ENCODE measurements at places on chromosomes 1 and 21.
A peak's percentile ranks its signal among the peaks of the same experiment; 100 is the strongest.

- DNase-seq: no peak
Measured at GRCh38 chr21:20856926-20857325, 141.3 kb upstream of the NCAM2 start.

DNA sequence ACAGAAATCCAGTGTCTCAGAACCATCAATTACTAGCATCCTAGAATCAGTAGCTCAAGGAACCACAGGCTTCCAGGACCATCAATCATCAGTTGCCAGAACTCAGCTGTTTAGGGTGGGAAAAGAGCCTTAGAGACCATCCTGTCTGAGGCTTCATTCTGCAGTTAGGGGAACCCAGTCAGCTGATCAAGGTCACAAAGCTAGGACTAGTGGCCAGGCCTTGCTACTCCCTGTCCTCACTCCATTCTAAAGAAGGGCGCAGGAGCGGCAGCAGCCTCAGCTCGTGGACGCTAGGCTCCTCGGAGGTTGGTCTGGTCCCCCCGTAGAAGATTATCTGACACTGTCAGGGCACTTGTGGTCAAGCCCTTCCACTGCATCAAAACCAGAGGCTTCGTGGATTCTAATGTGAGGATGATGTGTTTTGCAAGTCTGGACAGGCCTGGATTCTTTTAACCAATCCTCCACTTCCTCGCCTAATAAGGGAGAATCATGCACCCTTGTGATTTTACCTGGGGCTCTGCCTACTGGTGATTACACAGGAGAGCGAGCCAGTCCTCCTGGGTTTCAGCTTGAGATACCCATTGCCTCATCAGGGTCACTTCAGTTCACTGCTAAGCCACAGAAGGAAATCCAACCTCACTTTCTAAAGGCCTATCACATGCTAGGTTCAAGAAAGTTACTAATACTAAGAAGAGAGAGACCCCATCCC lies 41.7 kb upstream of the IFFO2 start:
- DNase-seq: no peak

DNA sequence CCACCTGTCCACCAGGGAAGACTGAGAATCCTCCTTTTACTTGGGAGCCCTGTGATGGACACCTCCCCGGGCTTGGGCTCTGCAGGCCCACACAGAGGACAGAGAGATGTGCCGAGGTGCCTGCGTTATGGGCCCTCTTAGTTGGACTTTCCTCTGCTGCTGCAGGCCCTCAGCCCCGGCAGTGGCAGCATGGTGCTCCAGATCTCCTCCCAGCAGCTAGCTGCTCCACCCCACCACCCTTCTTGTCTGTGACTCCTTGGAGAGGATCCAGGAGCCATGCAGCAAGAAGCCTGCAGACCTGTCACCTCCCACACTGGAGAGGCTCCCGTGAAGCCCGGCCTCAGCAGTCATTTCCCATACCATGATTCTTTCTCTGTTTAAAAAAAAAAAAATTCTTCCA lies 27.4 kb downstream of the PHGDH start:
- no peak for DNase-seq

GRCh38 chr1:234396871-234397270 lies 23.6 kb downstream of the COA6 start:
- no peak for DNase-seq

- DNase-seq: no peak
Measured at GRCh38 chr1:4424766-4425165, 229.6 kb upstream of the AJAP1 start.

GRCh38 chr1:64748222-64748621 lies 3.3 kb downstream of the RAVER2 start:
- DNase-seq: no peak

- DNase-seq: no peak
Measured at GRCh38 chr1:71307451-71307850, 226.6 kb upstream of the ZRANB2 start.

- no peak for DNase-seq
Measured at GRCh38 chr1:222653178-222653827, 35.4 kb downstream of the MIA3 start.

DNA sequence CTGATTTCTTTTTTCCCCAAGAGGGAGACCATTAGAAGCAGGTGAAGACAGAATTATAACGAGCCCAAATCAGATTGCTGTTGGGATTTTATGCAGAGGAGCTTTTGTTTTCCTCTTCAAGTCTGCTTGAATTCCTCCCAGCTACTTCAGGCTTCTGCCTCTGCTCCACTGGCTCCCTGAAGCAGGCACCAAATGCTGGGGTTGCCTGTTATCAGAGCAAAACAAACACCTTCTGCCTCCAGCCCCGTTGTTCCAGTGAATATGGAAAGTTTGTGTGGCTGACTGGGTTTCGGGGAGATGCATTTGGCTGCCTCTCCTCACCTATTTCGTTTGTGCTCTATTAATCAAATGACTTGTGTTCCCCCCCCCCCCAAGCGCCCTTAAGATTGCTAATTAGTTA lies 209.2 kb downstream of the URB2 start:
- DNase-seq: no peak

GRCh38 chr1:11301601-11302000 lies 28.6 kb downstream of the UBIAD1 start:
- no peak for DNase-seq

DNA sequence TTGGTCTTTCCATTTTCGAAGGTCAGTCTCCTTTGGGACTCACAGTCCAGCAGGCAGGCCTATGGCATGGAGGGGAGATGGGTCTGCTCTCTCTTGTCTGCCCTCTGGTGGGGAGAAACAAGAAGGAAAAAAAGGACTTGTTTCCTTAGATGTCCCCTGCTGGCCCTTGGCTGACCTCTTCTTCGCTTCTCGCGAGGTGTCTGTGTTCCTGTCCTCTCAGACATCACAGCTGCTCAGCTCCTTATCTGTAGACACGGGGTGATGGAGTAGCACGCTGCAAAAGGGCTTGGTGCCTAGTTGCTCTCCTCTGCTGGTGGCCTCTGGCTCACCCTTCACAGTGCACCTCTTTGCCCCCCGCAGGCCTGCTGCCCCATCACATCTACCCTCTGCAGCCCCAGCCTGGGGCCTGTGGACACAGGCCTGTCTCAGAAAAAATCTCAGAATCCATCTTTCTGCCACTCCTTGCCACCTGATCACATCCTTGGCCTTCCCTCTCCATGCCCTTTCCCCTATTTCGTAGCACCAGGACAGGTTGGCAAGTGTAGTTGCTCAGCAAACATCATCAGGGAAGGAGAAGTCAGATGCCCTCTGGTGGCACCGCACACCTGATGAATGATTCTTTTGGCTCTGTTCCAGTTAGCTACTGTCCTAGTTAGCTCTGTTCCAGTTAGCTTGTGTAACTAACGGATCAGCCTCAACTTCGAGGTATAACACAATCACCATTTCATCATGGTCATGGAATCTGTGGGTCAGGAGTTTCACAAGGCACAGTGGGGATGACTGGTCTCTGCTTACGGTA lies 18.7 kb upstream of the AK2 start:
- DNase-seq: peak; percentile 48

DNA sequence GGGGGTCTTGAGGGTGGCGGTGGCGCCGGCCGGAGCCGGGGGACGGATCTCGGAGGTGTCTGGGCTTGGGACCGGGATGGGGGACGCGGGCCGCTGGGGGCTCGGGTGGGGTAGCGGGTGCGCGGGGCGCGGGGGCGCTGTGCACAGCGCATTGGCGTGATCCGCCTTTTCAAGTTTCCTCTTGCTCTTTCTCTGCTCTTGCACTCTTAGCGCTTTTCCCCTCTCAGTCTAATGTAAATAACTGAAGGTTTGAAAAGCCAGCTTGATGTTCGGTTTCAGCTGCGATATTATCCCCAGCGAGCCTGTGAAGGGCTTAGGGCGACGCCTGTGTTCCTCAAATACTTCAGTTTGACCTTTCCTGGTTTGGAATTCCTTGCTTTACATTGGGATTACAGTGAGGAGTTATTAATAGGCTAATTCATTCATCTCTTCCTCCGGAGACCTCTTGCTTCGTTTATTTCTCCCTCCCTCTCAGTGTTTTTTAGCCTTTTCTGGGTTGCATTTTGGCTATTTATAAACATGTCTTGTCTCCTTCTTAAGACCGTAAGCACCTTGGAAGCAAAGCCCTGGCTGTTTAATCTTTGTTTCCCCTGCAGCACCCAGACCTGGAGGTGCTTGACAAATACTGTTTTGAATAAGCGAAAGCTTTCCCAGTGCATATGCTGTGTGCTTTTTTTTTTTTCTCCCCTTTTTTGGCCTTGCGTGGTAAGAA lies 693 bp downstream of the RAB4A start:
- no peak for DNase-seq

DNA sequence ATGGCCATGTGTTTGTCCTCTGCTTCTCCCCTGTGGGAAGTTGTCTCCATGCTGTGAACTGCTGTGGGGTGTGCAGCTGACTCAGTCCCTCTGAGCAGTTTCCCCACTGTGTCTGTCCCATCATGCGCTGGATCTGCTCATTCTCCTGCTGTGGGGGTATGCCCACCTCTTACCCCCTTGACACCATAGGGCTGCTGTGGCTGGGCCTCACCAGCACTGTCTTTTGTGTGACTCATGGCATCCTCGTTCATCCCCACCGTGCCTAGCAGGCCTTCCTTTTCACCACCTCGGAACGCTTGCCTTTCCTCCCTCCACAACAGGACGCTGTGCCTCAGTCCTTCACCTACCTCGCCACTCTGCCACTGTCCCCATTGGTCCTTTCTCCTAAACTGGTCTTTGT lies 27.3 kb downstream of the VANGL2 start:
- DNase-seq: no peak

DNA sequence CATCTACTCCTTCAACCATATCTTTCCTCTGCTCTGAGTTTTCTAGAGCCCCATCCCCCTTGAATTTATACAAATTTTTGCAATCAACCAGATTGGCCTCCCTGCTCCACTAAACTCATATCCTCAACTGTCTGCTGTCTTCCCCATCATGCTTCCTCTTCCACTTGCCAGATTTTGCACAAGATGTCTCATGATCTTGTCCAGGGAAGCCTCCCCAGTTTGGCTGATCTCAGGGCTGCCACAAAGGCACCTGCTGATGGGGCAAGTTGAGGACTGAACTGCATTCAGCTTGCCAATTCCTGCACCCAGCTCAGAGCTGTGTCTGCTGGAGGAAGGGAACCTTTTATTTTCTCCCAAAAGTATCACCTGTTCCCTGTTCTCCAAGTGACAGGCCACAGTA lies 3.9 kb upstream of the KCNJ9 start:
- no peak for DNase-seq

GRCh38 chr1:225998560-225999226 lies 450 bp downstream of the SDE2 start:
- no peak for DNase-seq

DNA sequence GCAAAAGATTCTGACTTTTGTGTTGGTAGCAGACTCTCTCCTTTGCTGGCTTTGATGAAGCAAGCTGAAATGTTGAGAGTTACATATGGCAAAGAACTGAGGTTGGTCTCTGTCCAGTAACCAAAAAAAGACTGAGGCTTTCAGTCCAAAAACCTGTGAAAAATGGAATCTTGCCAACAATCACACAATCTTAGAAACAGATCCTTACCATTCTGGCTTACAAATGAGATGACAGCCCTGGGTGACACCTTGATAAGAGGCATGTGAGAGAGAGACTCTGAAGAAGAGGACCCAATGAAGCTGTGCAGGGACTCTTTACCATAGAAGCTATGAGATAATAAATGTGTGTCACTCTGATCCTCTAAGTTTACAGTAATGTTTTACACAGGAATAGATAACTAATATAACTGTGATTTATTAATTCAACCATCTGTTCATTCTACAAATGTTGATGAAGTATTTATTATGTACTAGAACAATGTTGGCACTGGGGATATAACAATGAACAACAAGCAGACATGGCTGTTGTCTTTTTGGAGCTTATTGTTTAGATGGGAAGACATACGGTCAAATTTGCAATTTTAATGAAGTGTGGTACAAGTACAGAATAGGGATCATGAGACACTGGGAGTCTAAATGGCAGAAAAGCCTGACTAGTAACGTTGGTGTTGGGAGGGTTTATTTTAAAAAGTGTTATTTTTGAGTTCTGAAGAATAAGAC lies 251.0 kb downstream of the OLFM3 start:
- no peak for DNase-seq

GRCh38 chr1:81414488-81415015 lies 386.2 kb upstream of the ADGRL2 start:
- DNase-seq: no peak

GRCh38 chr1:232699814-232700213 lies 69.9 kb upstream of the SIPA1L2 start:
- no peak for DNase-seq

DNA sequence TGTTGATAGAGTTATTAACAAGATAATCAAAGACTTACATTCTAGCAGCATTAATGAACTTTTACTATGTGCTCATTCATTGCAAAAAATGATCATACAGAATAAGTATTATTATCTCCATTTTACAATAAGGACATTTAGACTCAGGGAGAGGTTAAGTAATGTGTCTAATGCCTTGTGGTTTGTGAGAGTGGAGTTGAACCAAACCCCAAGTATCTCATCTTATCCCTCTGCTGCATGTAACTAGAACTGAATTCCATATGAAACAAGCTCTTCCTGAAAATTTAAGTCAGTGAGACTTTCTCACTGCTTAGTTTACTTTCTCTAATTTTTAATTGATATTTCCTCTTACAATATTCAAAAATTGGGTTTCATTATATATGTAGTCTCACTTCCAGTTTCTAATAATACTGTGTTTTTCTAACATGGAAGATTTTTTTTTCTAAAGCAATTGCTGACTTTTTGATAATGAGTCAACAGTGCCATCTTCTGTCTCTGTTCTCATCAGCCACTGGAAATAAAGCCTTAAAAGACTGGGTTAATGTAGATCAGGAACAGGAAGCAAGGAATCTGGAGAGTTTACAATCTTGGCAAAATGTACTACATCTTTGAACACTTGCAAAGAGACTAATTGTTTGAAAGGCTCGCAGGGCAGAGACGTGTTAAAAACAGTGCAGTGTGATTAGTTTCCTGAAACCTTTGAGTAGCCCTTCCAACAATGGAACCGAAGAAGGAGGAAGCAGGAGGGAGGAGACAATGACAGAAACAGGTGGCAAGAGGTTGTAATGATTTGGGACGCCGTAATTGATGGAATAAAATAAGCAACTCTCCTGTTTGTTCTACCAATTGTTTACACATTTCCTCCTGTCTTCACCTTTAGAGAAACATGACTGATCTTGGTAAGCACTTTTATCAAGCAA lies 567.6 kb downstream of the MRPL39 start:
- DNase-seq: peak; percentile 13

GRCh38 chr1:17440827-17441168 lies 1.3 kb upstream of the RCC2 start:
- DNase-seq: no peak

DNA sequence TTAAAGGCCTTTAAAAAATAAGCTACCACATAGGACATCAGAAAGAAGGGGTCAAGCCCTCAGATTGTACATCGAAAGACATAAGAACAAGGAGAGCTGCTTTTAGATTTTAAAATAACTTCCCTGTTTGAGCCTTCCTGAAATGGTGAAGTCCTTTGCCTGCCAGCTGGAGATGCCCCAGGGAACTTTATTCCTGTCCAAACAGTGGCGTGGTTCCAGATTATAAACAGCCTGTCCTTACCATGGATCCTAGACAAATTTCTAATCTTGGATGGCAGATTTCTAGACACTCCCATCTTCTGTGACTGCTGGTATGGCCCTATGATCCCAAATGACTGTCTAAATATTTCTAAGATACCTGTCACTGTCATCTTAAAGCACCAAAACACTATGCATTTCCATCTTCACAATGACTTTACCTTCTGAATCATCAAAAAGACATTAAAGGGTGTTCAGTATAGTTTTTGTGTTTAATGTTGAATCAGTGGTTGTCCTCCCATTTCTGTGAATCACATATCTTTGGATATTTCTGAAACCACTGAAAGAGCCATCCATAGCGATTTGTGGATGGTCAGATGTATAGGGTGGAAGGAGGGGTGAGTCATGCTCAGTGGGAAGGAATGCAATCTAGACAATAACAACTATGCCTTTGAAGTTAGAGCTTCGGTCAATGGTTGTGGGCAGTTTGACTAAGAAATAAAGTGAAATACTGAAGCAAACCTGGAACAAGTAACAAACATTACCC lies 23.2 kb downstream of the ILDR2 start:
- no peak for DNase-seq

Measured in KG1 (cell line).